ENCODE measurements at places on chromosomes 11 and 22.

DNA sequence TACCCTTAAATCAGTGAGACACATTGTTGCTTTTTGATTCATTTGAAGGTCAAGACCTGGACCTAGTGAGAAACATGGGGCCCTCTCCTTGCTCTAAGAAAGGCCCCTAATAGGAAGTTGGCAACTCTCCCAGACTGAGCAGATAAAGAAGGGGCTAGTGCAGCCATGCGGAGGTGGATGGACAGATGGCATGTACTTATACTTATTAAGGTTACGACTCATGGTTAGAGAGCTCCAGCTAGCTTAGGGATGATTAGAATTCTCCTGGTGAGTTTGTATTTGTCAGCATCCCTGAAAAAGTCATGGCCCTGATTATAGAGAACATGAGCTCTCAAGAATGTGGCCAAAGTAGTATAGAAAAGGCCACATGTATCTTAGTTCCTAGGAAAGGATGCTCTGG is 112.1 kb upstream of the BDNF start:
- no peak for DNase-seq

DNA sequence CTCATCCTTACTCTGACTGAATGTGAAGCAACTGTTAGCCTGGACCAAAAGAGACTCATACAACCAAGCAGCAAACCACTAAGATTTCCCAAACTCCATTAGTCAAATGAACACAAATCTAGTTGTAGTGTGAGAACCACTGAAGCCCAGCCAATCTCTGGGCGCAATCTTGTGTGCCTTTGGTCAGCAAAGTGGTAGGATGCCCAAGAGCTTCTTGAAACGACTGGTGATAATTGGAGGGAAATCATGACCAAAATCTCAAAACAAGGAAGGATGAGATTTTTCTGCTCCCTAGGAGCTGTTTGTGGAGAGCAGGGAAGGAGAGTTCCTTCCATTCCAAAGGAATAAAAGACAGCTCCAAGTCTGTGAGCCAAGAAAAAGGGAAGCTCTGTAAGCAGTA is 24.0 kb downstream of the F2 start:
- DNase-seq: no peak

DNA sequence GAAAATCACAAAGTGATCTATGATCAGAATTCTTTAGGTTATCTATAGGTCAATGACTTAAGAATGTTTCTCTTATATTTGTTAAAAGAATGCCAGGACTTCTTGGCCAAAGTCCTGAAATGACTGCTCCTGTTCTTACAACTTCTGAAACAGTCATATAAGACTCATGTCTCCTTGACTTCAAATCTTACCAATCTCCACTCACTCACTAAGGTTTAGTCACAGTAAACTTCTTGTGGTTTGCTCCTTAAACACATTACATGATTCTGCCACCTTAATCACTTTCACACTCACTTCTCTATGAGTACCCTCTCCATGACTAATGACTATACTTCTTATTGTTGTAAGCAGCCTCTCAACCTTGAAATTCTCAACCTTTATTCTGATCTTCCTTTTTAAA is 648.7 kb upstream of the CCDC179 start:
- peak; percentile 3 for DNase-seq

GRCh38 chr22:43859621-43860020 is 2.7 kb downstream of the SULT4A1 start:
- no peak for DNase-seq

- DNase-seq: no peak
Measured at GRCh38 chr11:72083414-72083813, 2.8 kb downstream of the LRRC51 start.

DNA sequence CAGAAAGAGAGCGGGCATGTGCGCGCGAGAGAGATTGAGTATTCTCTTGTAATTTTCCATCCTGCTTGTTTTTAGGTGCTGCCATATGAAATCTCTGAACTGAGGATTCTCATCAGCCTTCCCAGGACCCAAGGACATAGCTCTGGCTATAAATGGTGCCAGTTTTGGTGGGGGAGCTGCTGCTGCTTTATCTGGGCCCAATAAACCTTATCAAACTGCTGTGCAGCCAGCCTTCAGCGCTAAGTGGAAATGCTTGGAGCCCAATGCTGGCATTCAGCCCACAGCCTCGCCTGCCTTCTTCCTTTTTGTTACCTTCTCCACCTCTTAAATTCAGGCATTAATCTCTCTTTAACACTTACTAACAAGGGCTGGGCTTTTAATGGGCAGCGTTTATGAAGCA is 2.4 kb upstream of the ZBTB16 start:
- no peak for DNase-seq

GRCh38 chr22:39367035-39367434 is 17.2 kb downstream of the SYNGR1 start:
- DNase-seq: no peak

DNA sequence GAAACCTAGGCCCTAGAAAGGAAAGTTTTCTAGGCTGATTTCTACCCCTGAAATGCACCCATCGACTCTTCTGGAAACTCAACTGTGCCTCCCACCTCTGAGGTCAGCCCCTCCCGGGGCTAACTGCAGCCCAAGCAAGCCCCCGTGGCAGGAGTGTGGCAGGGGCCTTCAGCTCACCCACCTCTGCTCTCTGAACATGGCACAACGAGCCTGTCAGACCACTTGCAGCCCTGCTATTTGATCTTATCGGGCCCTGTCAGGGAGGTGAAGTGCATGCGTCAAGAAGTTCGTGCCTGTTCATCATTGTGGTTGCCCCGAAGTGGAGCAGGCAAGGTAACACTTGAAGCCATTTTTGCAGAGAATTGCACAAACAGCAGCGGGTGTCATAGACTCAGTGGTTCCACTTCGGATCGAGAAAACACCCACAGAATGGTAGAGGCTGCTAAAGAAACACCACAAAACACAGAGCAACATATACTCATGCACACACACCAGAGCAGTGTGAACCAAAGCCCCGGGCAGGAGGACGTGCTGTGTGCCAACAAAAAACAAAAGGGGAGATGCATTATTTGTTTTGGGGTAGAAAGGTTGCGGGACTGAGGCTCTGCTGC is 262.7 kb downstream of the ETS1 start:
- no peak for DNase-seq

DNA sequence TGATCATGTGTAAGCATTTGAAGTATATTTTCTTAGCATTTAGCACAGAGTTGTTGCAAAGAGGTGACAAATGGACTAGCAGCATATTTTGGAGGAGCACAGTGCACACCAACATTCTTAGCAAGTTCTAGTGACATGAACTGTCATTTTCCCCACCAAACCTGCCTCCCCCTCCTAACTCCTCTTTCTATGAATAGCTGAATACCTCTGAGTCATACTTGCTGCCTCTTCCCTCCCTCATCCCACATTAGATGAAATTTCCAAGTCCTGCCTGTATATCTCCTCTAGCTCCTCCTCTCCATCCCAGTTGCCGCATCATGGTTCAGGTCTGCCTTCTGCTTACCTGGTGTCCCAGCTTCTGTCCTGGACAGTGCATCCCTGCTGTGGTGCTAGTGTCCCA is 7.2 kb downstream of the OSBP2 start:
- DNase-seq: peak; percentile 75

DNA sequence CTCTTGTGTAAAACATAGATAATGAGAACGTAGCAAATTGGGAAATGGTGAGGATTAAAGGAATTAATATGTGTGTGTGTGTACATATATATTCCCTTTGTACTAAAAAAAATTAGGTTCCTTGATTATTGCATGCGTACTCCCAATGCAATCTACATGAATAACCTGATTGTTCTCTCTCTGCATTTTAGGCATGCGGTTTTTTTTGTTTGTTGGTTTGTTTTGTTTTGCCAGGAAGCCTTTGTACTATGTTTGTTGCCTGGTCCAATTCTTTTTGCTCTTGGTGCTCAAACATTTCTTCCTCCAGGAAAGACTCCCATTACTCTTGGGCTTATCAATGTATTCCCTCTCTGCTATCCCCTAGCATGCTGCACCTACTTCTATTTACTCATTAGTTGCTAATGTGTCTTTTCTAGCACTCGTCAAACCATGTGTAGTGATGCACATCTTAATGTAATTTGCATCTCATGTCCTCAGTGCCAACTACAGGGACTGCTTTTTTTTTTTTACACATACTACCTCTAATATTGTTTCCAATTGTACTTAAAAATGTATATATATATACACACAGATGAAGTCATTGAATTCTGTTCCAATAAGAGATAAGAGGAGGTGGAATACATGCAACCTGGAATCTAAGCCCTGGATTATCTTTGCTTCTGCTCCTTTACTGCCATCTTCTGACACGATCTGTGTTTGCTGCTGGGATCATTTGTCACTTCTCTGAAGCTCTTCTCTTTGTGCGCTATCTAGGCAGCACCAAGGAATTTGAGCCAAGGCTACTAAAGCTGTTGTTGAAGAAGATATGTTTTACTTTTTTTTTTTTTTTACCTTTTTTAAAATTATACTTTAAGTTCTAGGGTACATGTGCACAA is 197.2 kb upstream of the ANO3 start:
- peak; percentile 12 for DNase-seq

DNA sequence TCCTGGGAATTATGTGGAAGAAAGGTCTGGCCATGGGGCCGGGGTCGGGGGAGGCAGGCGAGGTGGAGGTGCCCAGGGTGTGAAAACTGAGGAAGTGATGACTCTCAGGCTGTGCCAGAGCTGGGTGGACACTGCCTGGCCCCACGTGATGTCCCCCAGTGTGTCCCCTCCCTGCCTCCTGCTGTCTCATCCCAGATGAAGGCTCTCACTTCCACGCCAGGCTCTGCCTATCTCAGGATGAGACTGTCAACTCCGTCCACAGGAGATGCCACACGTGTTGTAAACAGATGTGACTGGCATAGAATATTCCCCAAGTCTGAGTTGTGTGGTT is 51.4 kb downstream of the RPS6KA4 start:
- DNase-seq: no peak

DNA sequence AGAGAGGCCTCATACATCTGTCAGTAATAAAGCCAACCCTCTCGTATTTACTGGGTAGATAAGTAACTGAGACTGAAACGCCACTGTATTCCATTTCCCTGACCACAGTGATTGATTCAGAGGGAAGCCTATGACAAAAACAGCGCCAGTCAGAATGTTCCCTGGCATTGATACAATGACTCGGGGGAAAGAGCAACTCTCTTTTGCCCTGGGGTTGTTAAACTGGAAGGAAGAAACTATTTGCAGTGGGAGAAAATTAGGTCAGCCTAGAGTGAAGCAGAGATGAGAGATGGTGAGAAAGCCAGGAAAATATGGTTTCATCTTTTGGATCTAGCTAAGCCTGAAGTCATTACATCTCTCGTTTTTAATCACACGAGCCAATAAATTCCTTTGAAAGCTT is 48.6 kb upstream of the RBFOX2 start:
- peak; percentile 61 for DNase-seq

GRCh38 chr11:71241721-71242259 is 10.6 kb downstream of the SHANK2 start:
- DNase-seq: no peak

DNA sequence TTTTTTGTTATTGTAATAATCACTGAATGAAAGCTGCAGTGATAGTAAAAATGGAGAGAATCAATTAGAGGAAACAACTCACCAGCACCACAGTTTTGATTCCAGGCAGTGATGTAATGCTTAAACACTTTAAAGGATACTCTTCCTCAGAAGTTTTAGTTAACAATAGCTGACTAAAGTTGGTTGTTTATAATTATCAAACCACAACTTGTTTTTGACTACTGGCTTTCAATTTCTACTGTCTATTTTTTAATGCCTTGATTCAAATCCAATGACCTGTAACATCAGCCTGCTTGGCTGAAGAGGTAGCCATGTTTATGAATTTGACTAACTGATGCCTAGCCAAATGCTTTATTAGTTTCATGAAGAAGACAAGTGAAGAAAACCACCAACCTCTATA is 18.2 kb upstream of the CASP12 start:
- DNase-seq: no peak

GRCh38 chr11:14181121-14181520 is 177.9 kb downstream of the RRAS2 start:
- no peak for DNase-seq

DNA sequence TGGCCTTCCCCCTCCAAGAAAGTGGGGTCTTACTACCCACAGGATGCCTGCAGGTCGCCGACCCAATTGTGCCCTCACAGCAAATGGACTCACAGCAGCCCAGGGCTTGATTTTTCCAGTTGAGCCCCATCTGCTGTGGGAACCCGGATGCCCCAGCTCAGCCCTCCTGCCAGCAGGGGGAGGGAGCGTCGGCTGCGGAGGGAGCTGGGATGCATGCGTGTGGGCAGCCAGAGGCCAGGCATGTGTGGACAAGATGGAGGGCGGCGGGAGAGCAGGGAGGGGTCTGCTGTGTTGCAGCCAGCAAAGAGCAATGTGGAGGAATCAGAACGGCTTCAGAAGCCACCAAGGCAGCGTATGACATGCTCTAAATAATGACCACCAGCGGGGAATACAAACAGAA is 41.0 kb upstream of the EIF3D start:
- DNase-seq: peak; percentile 73

DNA sequence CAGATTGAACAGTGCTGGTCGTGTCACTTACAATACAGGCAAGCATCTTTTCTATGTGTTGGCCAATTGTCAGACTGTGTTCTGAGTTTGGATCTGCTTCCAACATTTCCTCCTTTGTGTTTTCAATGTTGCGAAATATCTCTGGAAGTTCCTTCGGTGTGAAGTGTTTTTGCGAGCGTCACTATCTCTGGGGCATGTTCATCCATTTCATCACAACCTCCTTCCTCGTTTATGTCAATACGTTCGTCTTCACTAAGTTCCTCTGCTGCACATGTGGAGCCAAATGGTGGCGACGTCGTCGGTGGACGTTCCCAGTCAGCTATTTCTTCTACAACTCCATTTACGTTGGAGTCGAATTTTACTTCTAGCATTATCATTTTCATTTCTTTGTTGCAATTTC is 100.2 kb upstream of the LMO1 start:
- no peak for DNase-seq

GRCh38 chr11:14318581-14318981 is 40.4 kb downstream of the RRAS2 start:
- DNase-seq: no peak
